ENCODE measurements at places on chromosomes 6 and 20.

DNA sequence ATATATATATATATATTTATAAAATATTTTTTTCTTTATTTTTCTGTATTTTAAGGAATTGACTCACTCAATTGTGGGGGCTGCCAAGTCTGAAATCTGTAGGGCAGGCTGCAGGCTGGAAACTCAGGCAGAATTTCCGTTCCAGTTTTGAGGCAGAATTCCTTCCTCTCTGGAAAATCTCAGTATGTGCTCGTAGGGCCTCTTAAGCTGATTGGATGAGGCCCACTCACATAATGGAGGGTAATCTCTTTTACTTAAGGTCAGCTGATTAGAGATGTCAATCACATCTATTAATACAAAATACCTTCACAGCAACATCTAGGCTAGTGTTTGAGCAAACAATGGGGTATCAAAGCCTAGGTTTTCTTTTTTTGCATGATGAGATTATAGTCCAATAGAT lies 244.7 kb upstream of the RNF24 start:
- no peak for DNase-seq

- DNase-seq = peak; percentile 44
Observed at GRCh38 chr6:84492241-84493165, 265.1 kb upstream of the CEP162 start.

- DNase-seq = no peak
Observed at GRCh38 chr20:6157345-6157744, 34.5 kb upstream of the FERMT1 start.

GRCh38 chr20:36202891-36203338 lies 33.4 kb upstream of the AAR2 start:
- peak; percentile 88 for DNase-seq

DNA sequence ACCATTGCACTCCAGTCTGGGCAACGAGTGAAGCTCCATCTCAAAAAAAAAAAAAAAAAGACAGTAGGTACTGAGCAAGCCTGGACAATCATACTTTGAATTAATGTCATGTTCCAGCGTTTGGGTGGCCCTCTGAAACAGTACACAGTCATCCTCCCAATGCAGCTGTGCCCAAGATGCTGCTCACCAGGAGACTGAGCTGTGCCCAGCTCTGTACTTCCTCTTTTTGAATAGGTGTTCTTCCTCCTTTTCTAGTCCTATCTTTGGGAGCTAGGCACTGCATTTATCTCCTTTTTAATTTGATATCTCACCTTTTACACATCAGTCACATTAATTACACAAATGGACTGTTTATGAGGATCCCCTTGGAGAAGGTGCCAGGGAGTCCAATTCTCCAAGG lies 101.5 kb downstream of the RPP40 start:
- DNase-seq = no peak

DNA sequence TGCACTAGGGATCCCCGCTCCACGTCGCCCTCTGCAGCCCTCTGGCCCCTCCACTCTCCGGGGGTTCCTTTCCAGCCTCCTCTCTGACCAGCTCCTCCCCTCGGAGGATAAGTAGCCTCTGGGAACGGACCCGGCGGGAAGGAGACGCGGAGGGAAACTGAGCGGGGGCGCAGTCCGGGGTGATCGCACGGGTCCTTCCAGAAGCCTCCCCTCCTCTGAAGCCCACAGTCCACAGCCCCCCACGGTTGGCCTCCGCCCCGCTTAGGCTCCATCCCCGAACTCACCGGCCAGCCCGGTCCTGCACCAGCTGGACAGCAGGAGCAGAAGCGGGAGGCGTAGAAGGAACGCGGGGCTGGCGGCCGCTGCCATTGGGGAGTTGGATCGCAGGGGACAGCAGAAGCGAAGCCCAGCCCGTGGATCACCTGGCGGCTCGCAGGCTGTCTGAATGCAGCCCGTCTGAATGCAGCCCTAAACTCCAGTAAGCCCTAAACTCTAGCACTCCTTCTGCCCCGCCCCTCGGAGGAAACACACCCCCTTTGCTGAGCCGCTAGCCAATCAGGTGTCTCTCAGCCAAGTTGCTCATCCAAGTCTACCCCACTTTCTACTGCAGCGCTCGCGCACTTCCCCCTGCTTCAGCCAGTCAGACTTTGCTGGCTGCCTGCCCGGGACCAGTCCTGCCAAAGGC lies at the start of gene RAET1G:
Gene RAET1G, minus strand, starts transcription at position 480 of the 685 bp plus-strand sequence. Its CDS starts 111 bp downstream, at position 369.
- DNase-seq = peak; percentile 94

DNA sequence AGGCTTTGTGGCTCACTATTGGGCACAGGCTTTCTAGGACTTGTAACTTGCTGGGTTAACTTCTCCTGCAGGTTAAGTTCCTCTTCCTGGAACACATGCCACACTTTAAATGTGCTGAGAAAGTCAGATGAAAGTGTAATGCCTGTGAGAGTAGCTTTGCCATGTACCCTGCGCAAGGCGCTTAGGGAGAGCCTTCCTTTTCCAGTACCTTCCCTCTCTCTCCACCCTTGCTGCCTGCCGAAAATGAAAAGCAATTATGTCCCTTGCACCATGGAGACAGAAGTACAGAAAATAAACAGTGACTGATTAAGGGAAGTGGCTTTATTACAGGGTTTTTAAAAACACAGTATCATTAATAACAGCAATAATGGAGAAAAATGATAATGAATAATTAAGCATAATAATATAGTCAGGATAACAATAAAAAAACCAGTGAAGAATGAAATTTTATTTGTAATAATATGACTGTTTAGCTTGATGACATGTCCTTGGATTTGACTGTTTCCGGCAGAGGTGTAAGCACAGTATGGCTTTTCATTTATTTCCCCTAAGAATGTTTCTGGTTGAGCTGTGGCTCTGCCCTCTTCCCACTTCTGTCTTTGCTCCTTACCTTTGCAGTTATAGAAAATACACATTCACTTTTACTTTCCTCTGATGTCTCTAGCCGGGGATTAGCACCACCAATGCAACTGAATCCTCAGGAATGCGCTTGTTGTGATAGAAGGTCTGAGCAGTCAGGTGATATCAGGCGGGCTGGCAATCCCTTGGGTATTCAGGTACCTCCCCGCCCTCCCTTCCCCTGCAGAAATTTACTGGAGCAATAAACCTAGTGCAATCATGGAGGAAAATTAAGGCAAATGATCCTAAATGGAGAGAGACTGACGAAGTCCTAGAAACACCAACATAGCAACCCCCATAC lies 472.3 kb upstream of the CITED2 start:
- no peak for DNase-seq

DNA sequence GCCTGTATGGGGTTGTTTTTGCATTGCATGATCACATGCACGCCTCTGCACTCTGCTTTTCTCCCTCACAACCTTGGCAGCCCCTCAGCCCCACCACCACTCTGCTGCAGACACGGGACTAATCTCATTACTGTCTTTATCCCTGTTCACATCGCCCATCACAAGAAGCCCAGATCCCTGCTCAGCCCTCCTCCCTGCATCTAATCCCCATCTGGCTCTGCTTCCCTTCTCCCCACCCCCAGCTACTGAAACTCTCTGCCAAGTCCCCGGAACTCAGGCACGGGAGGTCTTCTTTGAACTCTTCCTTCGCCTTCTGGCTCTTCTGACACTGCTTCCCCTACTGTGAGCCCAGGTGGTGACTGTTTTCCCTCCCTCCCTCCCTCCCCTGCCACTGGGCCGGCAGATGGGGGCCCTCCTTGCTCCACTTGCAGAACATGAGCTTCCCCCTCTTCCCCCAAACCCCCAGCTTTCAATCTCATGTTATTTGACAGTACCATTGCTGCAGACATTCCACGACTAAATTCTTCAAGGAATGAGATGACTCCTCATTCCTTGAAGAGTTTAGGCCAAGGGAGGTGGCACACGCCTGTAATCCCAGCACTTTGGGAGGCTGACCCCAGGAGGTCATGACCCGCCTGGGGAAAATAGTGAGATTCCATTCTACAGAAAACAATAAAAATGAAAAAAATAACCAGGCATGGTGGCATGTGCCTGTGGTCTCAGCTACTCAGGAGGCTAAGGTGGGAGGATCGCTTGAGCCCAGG lies 21.9 kb upstream of the TULP1 start:
- DNase-seq = no peak

- no peak for DNase-seq
Observed at GRCh38 chr6:170222498-170223471, 68.1 kb downstream of the DLL1 start.

GRCh38 chr20:34511891-34512265 lies 4.3 kb upstream of the DYNLRB1 start:
- DNase-seq = no peak

DNA sequence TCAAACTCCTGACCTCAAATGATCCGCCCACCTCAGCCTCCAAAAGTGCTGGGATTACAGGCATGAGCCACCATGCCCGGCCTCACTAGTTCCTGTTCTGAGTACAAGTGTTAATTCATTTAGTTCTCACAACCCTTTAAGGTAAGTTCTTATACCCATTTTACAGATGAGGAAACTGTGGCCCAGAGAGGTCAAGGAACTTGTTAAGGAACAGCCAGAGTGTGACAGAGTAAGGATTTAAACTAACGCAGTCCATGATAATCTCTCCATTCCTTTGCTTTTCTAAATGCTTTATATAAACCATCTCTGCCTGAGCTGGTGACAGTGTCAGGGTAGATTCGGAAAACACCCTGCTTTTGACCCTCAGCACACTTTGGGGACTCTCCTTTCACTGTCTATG lies 13.3 kb downstream of the FITM2 start:
- no peak for DNase-seq

DNA sequence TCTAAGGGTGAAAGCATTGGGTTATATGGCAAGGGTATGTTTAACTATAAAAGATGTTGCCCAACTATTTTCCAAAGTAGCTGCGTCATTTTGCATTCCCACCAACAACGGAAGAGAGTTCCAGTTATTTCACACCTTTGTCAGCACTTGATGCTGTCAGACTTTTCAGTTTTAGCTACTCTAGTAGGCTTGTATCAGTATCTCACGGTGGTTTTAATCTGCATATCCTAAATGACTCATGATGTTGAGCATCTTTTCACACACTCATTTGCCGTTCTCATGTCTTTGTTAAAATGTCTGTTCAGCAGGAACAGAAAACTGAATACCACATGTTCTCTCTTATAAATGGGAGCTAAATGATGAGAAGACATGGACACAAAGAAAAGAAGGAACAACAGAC lies 122.3 kb downstream of the RNASET2 start:
- DNase-seq = no peak

- DNase-seq = no peak
Observed at GRCh38 chr6:49423817-49424216, 39.2 kb downstream of the MMUT start.

GRCh38 chr6:56842686-56843475 lies 112.0 kb upstream of the BEND6 start:
- peak; percentile 24 for DNase-seq

GRCh38 chr20:6707321-6707831 lies 60.1 kb upstream of the BMP2 start:
- no peak for DNase-seq

DNA sequence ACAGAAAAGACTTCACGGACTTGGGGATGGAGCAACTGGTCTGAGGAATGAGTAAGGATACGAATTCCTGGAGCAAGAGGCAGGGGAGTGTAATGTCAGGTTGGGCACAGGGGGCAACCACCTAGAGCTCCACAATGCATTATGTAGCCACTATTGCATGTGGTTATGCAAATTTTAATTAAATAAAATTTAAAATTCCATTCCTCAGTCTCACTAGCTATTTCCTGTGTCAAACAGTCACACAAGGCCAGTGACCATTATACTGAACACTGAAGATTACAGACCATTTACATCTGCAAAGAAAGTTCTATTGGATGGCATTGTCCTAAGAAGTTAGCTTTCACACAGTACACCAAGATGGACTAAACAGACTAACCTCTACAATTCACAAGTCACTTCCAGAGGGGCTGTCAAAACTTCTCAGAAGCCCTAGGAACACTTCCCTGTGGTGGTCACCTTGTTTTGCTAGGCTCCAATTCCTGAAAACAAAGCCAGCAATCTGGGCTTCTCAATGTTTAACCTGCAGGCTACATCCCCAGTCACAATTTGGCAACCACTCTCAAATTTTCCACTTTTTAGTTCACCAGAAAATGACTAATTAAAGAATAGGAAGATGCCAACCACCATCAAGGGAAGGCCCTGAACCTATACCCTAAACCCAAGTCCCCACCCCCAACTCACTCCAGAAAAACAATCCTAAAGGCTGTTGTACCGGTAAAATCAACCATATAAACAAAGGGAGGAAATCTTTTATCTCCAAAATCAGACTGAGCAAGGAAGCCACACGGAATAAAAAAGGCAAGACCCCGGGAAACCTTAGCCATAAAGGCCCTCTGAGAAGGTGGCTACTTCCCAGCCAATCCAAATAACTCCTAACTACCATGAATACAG lies 34.2 kb upstream of the C20orf203 start:
- DNase-seq = no peak

Measured in HuH-7 (cell line).